ENCODE measurements at places on chromosomes 16 and 17.

- no peak for DNase-seq
Measured at GRCh38 chr17:38712593-38712992, 7.5 kb downstream of the MLLT6 start.

DNA sequence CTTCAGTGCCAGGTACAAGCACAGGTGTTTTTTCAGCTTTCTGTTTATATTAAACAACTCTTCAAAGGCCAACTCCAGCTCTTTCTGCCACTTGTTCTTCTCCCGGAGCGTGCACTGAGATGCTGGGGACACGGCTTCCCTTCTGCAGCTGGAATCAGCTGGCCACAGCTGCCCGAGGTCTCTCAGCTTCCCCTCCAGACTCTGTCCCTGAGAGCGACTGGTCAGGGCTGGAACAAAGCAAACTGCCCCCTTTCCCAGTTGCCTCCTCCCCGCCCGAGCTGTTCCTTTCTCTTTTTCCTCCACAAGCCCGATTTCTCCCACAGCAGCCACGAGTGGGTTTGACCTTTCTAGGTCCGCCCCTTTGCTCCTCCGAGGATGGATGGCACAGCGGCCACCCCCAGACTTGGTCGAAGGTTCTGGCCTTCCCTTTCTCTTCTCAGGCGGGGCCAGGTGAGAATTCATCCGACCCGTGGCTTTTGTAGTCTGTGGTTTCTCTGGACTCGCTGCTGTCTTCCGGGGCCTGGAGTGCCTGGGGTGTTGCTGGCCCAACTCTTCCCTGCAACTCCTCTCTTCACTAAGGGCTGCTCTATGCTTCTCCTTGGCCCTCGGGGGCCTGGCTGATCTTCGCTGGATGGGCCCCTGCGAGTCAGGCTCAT, 11.5 kb downstream of the CEP295NL start:
- peak; percentile 64 for DNase-seq

GRCh38 chr16:83407928-83408327, 399.9 kb upstream of the HSBP1 start:
- DNase-seq = no peak

- DNase-seq = no peak
Measured at GRCh38 chr17:49101054-49101534, 31.5 kb upstream of the B4GALNT2 start.

GRCh38 chr16:85528528-85529387, 84.4 kb upstream of the GSE1 start:
- DNase-seq = no peak

DNA sequence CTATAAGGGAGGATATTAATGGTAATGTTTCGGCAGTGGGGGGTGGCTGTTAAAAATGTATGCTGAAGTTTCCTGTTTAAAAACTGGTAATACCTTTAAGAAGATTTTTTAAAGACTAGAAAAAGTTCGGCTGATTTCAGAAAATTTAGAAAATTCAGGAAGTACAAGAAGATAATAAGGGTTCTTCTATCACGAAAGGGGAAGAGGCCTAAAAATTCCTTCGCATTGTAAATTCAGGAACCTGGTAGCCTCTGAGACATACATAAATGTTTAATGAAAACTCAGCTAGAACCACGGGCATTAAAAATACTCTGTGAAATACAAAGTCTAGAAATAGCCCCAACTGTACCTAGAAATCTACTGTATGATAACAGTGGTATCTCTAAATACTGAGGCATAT, 181.2 kb downstream of the PARN start:
- no peak for DNase-seq

DNA sequence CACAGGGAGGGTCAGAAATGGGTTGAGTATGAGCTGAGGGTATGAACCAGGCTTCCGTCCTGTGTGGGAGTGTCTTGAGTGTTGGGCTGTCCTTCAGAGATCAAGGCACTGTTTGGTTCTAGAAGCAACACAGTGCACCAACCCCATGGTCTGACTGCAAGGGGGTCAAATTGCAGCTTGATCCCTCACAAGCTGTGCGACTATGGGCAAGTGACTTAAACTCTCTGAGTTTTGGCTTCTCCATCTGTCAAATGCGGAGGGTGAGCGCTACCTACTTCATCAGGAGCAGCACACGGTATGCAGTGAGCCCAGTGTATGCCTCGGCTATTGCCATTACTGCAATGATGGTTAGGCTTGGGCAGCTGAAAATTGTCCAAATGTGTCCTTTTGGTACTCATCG, 21.0 kb downstream of the SEC14L5 start:
- no peak for DNase-seq

- DNase-seq = no peak
Measured at GRCh38 chr16:58384437-58385055, 7.7 kb upstream of the GINS3 start.

DNA sequence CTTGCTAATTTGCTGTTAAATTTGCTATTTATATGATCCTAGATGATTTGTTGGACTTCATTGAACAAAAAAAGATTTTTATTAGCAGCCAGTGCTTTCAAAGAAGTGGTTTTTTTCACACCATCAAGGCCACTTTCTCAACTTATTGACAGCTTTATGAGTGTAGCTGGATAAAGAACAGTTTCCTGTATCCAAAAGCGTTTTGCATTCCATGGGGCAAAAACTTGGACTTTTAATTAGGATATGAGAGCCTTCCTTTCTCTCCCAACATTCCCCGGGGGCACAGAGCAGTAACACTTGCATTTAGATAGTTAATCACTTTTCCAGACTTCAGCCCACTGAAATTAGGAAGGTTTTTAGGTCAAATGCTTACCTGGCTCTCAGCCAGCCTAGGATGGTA, 177.1 kb upstream of the ELAC2 start:
- DNase-seq = peak; percentile 81

GRCh38 chr16:9840761-9841665, 341.2 kb downstream of the GRIN2A start:
- DNase-seq = peak; percentile 71

DNA sequence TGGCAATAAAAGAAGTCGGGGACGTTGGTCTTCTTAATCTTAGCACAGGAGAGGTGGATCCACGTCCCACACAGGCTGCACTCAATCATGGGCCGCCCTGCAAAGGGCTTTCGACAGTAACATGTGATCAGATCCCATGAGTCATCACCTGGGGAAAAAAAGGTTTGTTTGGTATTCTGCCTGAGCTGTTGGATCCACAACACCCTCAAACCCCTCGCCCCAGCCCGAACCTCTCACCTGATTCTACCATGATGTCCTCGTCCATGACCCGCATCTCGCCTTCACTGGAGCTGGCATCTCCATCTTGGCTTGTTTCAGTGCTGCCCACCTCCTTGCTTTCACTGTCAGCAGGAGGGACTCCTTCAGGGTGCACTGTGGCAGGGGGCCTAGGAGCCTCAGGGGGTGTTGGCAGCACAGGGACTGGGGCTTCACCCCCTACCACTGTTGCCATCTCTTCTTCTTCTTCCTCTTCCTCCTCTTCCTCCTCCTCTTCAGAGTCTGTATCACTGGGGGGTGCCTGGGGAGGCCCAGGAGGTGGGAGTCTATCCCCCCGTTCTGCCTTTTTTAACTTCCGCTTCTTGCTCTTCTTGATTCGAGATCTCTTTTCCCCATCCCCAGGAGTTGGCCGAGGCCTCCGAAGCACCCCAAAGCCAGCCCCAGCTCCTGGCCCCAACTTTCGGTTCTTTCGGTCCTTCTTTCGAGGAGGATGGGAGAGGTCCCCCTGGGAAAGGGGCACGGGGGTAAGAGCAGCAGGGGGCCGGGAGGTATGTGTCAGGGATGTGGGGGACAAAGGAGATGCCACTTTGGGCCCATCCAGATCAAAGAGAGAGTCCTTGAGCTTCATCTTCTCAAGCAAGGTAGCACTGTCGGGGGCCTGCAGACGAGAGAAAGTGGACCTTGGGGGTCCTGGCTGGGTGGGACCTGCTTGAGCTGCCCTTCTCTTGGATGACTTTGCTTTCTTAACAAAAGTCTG, 1.7 kb upstream of the DVL2 start:
- DNase-seq = no peak

GRCh38 chr17:77897741-77898301, 60.7 kb upstream of the TNRC6C start:
- no peak for DNase-seq

GRCh38 chr16:11260596-11260966, 4.6 kb upstream of the SOCS1 start:
- peak; percentile 85 for DNase-seq

- DNase-seq = no peak
Measured at GRCh38 chr16:23368469-23368868, 66.4 kb downstream of the SCNN1B start.

GRCh38 chr17:60743799-60744198, 66.1 kb downstream of the BCAS3 start:
- peak; percentile 74 for DNase-seq

- DNase-seq = no peak
Measured at GRCh38 chr17:12646761-12647422, 18.8 kb upstream of the MYOCD start.

GRCh38 chr17:33701910-33702309, 408.8 kb upstream of the ASIC2 start:
- peak; percentile 37 for DNase-seq

- DNase-seq = peak; percentile 64
Measured at GRCh38 chr16:71923941-71924690, 28.8 kb downstream of the IST1 start.

GRCh38 chr16:66155933-66156332, 210.6 kb upstream of the CDH5 start:
- no peak for DNase-seq

DNA sequence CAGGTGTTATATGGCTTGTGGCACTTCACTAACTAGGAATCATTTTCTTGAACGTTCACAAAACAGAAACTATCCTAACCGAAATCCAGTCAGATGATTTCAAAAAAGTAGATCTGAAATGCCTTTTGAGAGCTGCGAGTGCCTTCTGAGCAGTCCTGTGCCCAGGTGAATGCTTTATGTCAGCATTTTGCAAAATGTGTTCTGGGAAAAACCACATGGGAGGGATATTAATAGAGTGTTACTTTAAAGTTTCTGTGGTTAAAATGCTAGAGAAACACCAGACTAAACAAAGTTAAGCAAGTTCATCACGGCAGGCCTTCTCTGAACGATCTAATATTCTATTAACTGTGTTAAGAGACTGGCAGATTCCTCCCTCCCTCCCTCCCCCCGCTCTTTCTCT, 15.8 kb upstream of the RGS9 start:
- DNase-seq = no peak

DNA sequence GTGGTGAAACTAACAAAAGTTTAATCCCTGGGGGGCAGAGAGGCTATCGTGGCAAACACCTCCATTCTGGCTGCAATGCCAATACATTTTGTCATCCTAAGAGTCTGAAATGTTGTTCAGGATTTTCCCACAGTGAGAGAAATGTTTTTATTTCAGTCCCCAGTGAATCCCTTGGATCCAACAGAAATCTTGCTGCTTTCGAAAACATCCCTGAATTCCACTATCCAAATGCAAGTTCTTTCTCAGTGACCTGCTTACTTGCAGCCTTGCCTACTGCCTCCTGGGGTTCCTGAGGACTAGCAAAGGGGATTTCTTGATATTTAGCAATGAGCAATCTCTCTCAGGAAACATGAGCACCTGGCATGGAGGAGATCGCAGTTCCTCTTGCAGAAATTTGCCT, 202.1 kb upstream of the IRX3 start:
- no peak for DNase-seq

DNA sequence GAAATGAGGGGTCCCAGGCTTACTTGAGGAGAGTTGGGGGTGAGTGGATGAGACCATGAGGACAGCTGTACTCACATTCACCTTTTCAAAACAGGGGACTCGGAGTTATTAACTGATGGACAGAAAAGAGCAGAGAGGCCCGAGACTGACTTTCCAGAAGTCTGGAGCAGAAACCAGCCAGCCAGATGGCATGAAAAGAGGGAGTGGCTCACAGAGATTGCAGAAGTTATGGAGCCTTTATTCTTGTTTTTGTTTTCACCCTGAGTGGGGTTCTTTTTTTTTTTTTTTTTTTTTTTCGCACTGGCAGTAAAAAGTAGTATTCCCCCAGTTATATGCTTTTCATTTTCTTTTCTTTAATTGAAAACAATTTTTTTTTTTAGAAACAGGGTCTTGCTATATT, 18.9 kb downstream of the TVP23A start:
- DNase-seq = no peak

DNA sequence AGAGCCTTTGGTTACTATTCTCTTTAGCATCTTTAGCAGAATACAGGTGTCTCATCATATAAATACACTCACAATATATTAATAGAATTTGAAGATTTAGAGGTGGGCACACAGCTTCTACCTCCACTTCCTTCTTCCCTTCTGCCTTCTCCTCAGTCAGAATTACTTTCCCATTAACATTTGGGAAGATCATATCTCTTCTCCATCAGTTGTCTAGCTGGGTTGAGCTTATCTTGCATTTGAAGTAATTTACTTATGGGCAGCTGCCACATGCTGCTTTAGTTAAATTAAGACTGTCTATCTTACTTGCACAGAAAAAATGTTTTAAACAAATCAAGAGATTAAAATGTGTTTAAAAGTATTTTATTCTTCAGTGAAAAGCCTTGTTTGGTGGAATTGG, 110.1 kb upstream of the ASIC2 start:
- no peak for DNase-seq

GRCh38 chr16:61403386-61403785, 632.9 kb downstream of the CDH8 start:
- DNase-seq = no peak

GRCh38 chr17:4001048-4001590, 36.9 kb upstream of the ATP2A3 start:
- no peak for DNase-seq

DNA sequence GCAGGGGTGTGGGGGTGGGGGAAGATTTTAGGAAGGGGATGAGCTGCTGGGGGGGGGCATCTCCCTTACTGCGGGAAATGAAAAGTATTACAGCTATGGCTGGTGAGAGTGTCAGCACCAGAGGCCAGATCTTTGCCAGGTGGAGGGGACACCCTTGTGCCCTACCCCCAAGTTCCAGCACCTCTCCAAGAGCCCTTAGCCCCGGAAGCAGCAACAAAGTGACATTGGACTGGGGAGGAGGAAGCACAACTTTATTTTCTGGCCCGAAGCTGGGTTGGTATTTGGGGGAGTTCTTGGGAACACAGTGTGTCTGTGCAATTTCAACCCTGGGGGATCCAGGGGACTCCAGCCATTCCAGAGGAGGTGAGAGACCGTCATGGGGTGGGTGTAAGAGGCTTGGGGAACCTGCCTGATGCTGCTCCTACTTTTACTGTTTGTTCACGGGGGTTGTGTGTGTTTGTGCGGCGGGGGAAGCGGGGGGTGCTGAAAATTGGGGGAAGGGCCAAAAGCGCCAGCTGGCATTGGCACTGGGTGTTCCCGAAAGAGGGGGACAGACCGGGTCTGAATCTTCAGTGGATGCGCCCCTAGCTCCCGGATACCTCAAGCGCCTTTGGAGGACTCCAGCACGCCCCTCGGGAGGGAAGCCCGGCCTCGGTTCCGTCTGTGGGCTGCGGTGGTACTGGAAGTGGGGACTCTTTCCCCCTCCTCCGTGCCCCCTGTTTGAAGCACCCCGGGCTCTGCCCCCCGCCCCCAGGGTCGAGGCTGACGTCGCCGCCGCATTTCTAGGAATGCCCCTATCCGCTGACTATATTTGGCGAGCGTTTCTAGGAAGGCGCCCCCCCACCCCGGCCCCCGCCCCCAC, 230.3 kb downstream of the MRTFB start:
- DNase-seq = no peak

- no peak for DNase-seq
Measured at GRCh38 chr17:11954936-11955335, 42.3 kb downstream of the ZNF18 start.

- DNase-seq = no peak
Measured at GRCh38 chr17:2063261-2064146, 8.6 kb downstream of the HIC1 start.

GRCh38 chr17:79391376-79392233, 219.2 kb downstream of the RBFOX3 start:
- DNase-seq = peak; percentile 93
